ENCODE measurements at places on chromosomes 16 and 17. TPM values are rescaled to one million over a fixed set of nuclear protein-coding genes. Genes with fewer than 3 reads are reported as not detected.

Gene TP53TG3C
- not detected for polyA plus RNA-seq

Gene ABCA3
- 0.22 TPM for polyA plus RNA-seq

Gene OR1A1
- polyA plus RNA-seq = not detected

Gene KRTAP9-8
- not detected for polyA plus RNA-seq

Gene ACSM2B
- polyA plus RNA-seq = not detected

Gene WNT9B
- not detected for polyA plus RNA-seq

Gene FDXR
- polyA plus RNA-seq = 18.6 TPM

Gene PRAC1
- polyA plus RNA-seq = not detected

Gene CCT6B
- polyA plus RNA-seq = 0.72 TPM

Gene TMEM238L
- polyA plus RNA-seq = not detected

Gene WFDC1
- 6.8 TPM for polyA plus RNA-seq

Gene NPW
- 3.7 TPM for polyA plus RNA-seq

Gene PABPN1L
- not detected for polyA plus RNA-seq

Gene DNAH9
- not detected for polyA plus RNA-seq

Gene RPS15A
- polyA plus RNA-seq = 4,588 TPM

Gene PRDM7
- polyA plus RNA-seq = not detected

Gene SKAP1
- not detected for polyA plus RNA-seq

Gene MFSD6L
- polyA plus RNA-seq = not detected

Gene CTRB1
- polyA plus RNA-seq = not detected

Gene C16orf86
- 0.63 TPM for polyA plus RNA-seq

Gene GNPTG
- 70.8 TPM for polyA plus RNA-seq

Gene C17orf100
- polyA plus RNA-seq = 2.9 TPM

Gene RCVRN
- not detected for polyA plus RNA-seq

Gene KRTAP3-2
- not detected for polyA plus RNA-seq

Gene DDX19B
- polyA plus RNA-seq = 36.0 TPM

Gene RMI2
- 5.6 TPM for polyA plus RNA-seq

Gene MYH11
- 0.03 TPM for polyA plus RNA-seq

Gene ZNF205
- polyA plus RNA-seq = 14.5 TPM

Gene UMOD
- not detected for polyA plus RNA-seq

Gene SALL1
- 5.2 TPM for polyA plus RNA-seq

Gene DNAAF1
- polyA plus RNA-seq = not detected

Gene KRTAP17-1
- polyA plus RNA-seq = not detected

Gene PNPO
- 13.9 TPM for polyA plus RNA-seq

Gene KCNJ2
- 0.33 TPM for polyA plus RNA-seq

Gene EPX
- polyA plus RNA-seq = not detected

Gene ITGA3
- polyA plus RNA-seq = 213 TPM

Gene CD300E
- not detected for polyA plus RNA-seq

Gene HS3ST6
- not detected for polyA plus RNA-seq

Gene GRAPL
- not detected for polyA plus RNA-seq

Gene VTN
- 1.0 TPM for polyA plus RNA-seq

Gene CCDC40
- 4.7 TPM for polyA plus RNA-seq

Gene HSD3B7
- polyA plus RNA-seq = 9.3 TPM

Gene USH1G
- polyA plus RNA-seq = not detected

Gene DYNLRB2
- polyA plus RNA-seq = not detected

Gene ARHGAP23
- 43.3 TPM for polyA plus RNA-seq

Gene PPP1R27
- polyA plus RNA-seq = 0.20 TPM
